ENCODE measurements at places on chromosomes 5 and 9.

- DNase-seq, result peak; percentile 41
Observed at GRCh38 chr5:56852228-56853000, 37.1 kb downstream of the MAP3K1 start.

DNA sequence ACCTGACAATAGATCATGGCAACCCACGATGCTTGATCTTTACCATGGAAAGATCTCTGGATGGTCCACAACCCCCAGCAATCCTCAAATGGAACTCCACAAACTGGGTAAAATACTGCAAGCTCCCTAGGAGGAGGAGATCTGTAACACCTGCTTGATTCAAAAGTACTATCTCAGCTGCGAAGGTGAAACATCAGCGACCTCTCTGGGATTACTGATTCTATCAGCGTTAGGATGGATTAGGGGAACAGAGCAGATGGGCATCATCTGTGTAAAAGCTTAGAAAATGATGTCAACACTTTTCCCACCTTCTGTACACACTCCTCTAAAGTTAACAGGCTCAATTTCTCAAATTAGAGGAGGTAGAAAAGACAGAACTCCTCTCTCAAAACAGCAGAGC, 31.5 kb upstream of the TRPC7 start:
- DNase-seq, result no peak

GRCh38 chr9:20040991-20041696, 252.3 kb upstream of the SLC24A2 start:
- DNase-seq, result no peak

DNA sequence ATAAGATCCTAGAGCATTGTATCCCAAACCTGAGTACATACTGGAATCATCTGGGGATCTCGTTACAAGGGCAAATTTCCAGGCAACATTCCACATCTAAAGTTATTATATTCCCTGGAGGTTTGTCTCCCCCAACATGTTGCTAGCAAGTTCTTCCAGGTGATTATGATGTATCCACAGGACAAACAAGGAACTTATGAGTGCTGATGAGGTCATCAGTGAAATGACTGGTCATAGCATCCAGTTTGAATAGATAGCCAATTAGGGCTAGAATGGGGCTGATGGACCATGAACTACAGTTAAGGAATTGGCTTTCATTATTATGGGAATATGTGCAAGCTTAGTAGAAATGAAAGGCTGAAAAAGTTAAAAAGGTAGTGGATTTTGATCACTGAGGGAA, 115.2 kb downstream of the CWC27 start:
- DNase-seq, result no peak

GRCh38 chr9:20597862-20598261, 24.4 kb downstream of the MLLT3 start:
- no peak for DNase-seq

DNA sequence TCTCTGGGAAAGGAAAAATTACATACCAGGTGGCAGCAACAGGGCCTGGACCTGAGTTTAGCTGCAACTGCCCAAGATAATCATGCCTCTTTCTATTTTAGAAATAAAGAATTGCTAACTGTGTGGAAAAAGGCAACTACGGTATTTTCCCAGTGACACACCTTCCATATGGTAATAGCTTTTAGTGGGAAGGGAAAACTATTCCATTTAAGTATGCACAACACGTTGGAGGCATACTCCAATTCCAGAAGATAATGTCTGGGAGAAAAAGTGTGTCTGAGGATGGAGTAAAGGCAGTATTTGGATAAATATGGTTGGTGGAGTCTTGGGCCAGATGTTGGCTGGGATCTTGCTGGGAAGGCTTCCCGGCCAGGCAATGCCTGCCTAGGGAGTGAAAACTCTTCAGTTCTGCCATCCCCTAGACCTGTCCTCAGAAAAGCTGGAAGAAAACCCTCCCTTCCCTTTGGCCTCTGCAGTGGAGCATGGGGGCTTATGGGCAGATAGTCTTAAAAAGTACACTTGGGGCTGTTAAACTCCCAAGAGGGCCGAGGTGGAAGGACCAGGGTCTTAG, 40.6 kb downstream of the SH3PXD2B start:
- DNase-seq, result no peak

DNA sequence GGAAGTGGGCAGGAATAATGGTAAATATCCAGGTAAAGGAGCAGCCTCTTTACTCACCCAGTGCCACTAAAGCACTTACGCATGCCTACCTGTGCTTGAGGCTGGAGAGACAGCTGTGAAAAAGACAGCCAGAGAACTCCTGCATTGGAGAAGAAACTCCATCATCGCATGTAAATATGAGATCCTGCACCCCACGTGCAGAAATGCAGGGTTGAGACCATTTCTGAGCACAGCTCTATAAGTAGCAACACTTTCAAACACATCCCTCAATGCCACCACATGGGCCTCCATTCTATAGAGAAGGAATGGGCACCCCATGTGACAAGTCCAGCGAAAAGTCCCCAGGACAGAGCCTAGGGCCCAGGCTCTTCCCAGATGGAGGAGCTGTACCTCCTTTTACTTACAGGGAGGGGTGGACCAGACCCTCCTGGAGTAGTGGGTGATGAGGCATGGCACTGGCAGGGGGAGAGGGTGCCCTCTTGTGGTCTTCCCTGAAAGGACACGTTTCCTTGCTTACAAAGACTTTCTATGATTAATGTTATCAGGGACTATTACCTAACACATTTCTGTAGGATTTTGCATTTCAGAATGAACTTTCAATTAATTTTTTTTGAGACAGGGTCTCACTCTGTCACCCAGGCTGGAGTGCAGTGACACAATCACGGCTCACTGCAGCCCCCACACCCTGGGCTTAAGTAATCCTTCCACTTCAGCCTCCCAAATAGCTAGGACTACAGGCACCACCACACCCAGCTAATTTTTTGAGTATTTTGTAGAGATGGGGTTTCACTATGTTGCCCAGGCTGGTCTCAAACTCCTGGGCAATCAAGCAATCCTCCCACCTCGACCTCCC, 55.3 kb upstream of the IL17B start:
- peak; percentile 70 for DNase-seq

- DNase-seq, result no peak
Observed at GRCh38 chr9:99340281-99340680, 118.2 kb downstream of the SEC61B start.
